Left lung (tissue), 14 donors: ENCODE measurements at places on chromosomes 5 and 9.

DNA sequence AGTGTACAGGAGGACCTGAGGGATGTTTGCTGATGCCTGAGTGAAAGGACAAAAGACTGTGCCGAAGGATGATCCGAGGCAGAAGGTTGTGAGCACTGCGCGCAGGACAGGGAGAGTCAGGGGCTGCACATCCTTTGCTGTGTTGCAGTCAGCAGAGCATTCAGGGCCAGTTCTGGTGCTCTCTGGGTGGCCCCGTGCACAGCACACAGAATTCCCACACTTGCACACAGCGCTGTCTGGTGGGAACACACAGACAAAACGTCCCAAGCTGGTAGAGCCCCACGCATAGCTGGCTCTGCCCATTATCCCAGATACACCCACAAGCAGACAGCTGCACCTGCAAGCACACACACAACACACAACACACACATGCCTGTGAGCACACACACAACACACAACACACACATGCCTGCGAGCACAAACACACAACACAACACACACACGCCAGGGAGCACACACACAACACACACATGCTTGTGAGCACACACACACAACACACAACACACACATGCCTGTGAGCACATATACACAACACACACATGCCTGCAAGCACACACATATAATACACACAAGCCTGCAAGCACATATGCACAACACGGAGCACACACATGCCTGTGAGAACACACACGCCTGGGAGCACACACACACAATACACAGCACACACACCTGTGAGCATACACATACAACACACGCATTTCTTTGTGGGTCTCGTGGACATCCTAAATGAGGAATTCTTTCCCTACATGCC is 74.4 kb downstream of the FGF18 start:
- no peaks in the 10 kb centered on the region for H3K36me3 ChIP-seq
- H3K27me3 ChIP-seq: no peaks in the 10 kb centered on the region
- DNase-seq: no peak
- peak overlapping the region; percentile 30 for H3K27ac ChIP-seq

- no peaks in the 10 kb centered on the region for H3K36me3 ChIP-seq
- H3K27me3 ChIP-seq: no peaks in the 10 kb centered on the region
- no peak for DNase-seq
- no peak overlapping the region for H3K4me3 ChIP-seq
- no peak overlapping the region for H3K27ac ChIP-seq
- H3K4me1 ChIP-seq: no peaks in the 10 kb centered on the region
Observed at GRCh38 chr9:127277099-127277498, 12.5 kb downstream of the GARNL3 start.

- no peaks in the 10 kb centered on the region for H3K27me3 ChIP-seq
- H3K4me1 ChIP-seq: no peaks in the 10 kb centered on the region
- no peaks in the 10 kb centered on the region for H3K36me3 ChIP-seq
- no peak overlapping the region for H3K4me3 ChIP-seq
- no peak for DNase-seq
Observed at GRCh38 chr5:43619911-43620310, 16.9 kb downstream of the NNT start.

DNA sequence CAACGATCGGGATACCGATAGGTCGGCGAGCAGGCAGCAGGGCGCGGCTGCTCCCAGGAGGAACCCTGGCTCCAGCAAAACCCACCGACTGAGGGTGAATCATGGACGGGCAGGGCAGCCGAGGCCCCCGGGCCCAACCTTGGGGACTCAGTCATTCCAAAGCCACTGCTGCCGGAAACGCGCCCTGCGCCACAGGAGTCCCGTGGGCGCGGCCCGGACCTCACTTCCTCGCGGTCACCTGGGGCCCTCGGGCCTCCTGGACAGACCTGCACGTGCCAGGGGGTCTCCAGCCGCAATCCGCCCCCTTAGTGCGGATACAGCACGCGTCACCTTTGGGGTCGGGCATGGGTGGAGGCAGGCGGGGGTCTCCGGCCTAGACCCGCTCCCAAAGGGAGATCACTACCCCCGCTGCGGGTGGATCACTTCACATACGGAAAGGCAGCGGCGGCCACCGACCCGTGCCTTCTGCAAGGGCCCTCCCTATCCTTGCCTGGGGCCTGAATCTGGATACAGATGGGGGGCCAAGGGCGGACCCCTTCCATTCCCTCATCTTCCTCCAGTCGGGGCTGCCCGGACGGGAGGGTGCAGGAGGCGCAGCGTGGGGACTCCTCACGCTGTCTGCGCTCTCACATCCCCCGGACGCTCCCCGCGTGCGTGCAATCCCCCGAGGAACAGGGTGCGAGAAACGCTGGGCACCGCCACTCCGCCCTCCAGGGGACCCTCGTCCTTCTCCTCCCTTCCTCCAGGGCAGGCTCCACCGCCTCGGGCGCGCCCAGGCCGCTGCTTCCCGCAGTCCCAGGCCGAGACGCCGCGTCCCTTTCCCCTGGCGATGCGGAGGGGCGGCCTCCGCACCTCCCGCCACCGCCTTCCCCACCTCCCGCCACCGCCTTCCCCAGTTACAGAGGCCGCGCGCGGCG is 586 bp downstream of the TXN start:
- no peaks in the 10 kb centered on the region for H3K27me3 ChIP-seq
- H3K4me1 ChIP-seq: peaks cover 61% of the 10 kb centered on the region
- no peaks in the 10 kb centered on the region for H3K36me3 ChIP-seq
- DNase-seq: peak; percentile 92
- peak overlapping the region; percentile 93 for H3K27ac ChIP-seq
- peak overlapping the region; percentile 90 for H3K4me3 ChIP-seq

DNA sequence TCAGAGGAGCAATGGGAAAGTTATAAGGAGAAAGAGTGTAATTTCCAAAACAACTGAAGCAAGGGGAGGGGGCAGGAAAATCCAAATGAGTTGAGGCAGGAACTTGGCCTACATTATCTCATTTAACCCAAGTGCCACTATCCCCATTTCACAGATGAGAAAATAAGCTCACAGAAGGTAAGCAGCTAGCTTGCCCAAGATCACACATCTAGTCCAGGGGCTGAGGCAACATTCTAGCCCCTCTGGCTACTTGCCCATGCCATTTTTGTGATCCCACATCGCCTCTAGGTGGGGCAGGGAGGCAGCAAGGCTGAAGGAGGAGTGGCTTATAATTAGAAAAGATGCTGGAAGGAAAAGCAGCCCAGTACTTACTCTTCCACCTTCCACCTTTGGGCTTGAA is 2.6 kb upstream of the PSIP1 start:
- no peaks in the 10 kb centered on the region for H3K27me3 ChIP-seq
- H3K27ac ChIP-seq: no peak overlapping the region
- no peaks in the 10 kb centered on the region for H3K36me3 ChIP-seq
- peaks cover 21% of the 10 kb centered on the region for H3K4me1 ChIP-seq
- DNase-seq: no peak

DNA sequence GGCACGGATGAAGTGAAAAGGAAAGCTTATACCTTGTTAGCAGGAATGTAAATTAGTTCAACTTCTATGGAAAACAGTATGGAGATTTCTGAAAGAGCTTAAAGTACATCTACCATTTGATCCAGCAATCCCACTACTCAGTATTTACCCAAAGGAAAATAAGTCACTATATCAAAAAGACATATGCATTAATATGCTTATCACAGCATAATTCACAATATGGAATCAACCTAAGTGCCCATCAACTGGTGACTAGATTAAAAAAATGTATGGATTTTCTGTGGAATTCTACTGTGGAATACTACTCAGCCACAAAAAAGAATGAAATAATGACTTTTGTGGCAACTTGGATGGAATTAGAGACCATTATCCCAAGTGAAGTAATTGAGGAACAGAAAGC is 279.6 kb downstream of the GABRB2 start:
- no peak for DNase-seq
- H3K27ac ChIP-seq: no peak overlapping the region
- no peaks in the 10 kb centered on the region for H3K4me1 ChIP-seq
- H3K4me3 ChIP-seq: no peak overlapping the region

- H3K27me3 ChIP-seq: no peaks in the 10 kb centered on the region
- H3K4me3 ChIP-seq: no peak overlapping the region
- H3K36me3 ChIP-seq: no peaks in the 10 kb centered on the region
- H3K4me1 ChIP-seq: no peaks in the 10 kb centered on the region
- DNase-seq: peak; percentile 23
- no peak overlapping the region for H3K27ac ChIP-seq
Observed at GRCh38 chr5:56402266-56403220, 169.4 kb upstream of the ANKRD55 start.

GRCh38 chr5:83364312-83365299 is 106.9 kb upstream of the VCAN start:
- H3K4me3 ChIP-seq: no peak overlapping the region
- no peak for DNase-seq
- no peaks in the 10 kb centered on the region for H3K27me3 ChIP-seq
- no peak overlapping the region for H3K27ac ChIP-seq
- peaks cover 9% of the 10 kb centered on the region for H3K4me1 ChIP-seq
- H3K36me3 ChIP-seq: no peaks in the 10 kb centered on the region

DNA sequence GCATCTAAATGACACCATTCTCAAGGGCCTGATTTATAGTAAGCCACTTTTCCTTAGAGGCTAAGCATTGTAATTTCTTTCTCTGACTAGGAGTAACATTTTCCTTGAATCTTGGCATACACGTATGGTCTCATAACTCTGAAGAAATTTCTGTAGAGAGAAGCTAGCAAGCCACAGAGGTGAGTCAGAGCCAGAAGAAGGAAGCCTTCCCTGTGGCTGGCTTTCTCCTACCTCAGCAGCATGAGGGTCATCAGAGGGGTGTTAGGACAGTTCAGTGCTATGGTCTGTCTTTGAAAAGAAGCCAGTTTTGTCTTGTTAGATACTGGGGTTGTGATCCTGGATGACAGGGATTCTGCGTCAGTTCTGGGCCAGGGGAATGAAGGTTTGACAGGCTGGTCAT is 3.2 kb downstream of the SNX30 start:
- H3K36me3 ChIP-seq: no peaks in the 10 kb centered on the region
- no peaks in the 10 kb centered on the region for H3K27me3 ChIP-seq
- peak overlapping the region; percentile 85 for H3K27ac ChIP-seq
